ENCODE measurements at places on chromosomes 12 and 14.

GRCh38 chr12:70540996-70541395 is 96.2 kb downstream of the PTPRB start:
- no peak for DNase-seq

GRCh38 chr12:77070382-77070781 is 5.0 kb upstream of the E2F7 start:
- no peak for DNase-seq

DNA sequence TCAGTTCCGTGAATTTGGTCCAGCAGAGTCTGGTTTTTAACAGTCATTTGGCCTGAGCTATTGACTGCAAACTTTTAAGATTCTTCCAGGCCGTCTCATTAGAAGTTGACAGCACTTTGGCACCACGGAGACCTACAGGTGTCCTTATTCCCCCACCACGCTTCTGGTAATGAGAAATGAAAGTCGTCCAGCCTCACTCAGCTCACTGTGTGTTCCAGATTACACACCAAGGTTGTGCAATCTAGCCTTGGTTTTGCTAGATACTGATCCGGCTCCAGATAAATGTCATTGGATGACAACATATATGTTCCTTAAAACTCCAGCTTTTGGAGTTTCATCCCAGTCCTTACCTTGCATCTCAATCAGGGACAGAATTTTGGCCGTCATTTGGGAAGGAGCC is 210.4 kb downstream of the CHST11 start:
- DNase-seq: no peak

DNA sequence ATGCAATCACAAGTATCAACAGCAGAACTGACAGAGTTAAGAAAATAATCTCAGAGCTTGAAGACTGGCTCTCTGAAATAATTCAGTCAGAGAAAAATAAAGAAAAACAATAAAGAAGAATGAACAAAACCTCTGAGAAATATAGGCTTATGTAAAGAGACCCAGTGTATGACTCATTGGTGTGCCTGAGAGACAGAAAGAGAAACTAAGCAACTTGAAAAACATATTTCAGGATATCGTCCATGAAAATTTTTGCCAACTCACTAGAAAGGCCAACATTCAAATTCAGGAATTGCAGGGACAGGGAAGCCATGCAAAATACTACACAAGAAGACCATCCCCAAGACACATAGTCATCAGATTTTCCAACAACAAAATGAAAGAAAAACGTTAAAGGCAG is 56.2 kb downstream of the APOBEC1 start:
- no peak for DNase-seq

DNA sequence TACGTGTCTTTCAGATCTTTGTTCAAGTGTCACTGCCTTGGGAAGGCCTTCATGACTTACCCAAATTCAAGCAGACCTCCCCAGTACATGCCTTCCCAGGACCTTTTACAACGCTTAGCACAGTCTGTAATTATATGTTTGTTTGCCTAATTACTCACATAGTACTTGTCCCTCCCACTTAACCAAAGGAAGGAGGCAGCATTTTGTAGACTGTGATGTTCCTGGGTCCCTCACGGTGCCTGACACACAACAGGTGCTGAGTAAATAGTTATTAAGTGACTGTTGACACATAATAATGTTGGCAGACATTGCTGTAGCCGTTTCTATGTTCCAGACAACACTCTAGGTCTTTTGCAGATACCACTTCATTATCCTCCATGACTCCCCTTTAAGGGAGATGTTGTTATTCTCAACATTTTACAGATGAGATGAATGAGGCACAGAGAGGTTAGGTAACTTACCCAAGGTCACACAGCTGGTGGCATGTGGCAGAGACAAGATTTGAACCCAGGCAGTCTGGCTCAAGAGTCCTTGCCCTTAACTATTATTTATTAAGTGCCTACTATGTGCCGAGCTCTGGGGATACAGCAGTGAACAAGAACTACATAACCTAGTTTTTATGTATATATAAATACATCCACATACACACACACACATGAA is 130.7 kb downstream of the PHETA1 start:
- no peak for DNase-seq

- no peak for DNase-seq
Measured at GRCh38 chr12:88185988-88186387, 43.9 kb downstream of the TMTC3 start.

- DNase-seq: no peak
Measured at GRCh38 chr14:49808780-49809179, 40.8 kb downstream of the KLHDC2 start.

DNA sequence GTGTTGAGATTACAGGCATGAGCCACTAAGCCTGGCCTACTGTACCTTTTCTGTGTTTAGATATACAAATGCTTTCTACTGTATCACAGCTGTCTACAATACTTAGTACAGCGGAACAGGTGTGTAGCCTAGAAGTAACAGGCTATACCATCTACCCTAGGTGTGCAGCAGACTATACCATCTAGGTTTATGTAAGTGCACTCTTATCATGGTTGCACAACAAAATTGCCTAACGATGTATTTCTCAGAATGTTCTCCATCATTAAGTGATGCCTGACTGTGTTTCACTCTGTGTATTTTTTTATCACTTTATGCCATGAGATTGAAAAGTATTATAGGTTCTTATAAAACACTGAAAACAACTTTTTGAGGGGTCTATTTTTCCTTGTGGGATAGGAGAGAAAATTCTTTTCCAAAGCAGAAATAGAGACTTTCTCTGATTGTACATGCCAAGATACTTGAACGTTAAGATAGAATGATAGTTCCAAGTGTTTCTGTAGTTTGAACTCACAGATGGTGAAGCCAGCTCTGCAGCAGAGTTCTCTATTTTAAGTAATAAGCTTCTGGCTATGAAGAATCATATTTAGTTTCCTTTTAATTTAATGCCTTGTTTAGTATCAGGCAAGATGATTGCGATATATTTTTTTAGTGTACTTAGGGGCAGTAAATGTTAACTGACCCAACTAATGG is 17.0 kb downstream of the TMPRSS12 start:
- peak; percentile 13 for DNase-seq

DNA sequence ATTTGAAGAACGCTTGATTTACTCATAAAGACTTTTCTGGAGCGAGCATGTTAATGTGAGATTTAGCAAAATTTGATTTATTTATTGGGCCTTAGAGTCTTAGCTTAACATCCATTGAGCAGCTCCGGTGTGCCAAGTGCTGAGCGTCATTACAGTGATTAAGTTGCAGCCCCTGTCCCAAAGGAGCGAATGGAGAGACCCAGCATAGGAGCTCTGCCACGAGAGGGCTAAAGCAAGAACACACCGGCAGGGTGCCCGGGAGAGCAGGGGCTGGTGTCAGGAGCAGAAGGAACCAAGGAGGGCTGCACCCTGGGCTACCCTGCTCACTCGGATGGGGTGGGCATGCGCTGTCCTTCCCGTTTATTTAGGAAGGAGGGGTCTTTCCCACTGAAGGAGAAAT is 50.6 kb downstream of the PPP2R5C start:
- DNase-seq: no peak

GRCh38 chr14:22901799-22902198 is 17.1 kb downstream of the RBM23 start:
- DNase-seq: no peak

GRCh38 chr14:79165471-79166090 is 995.4 kb downstream of the NRXN3 start:
- no peak for DNase-seq

GRCh38 chr12:83102499-83102898 is 415.8 kb downstream of the TMTC2 start:
- no peak for DNase-seq

- DNase-seq: no peak
Measured at GRCh38 chr14:50015716-50016115, 100.7 kb downstream of the VCPKMT start.

DNA sequence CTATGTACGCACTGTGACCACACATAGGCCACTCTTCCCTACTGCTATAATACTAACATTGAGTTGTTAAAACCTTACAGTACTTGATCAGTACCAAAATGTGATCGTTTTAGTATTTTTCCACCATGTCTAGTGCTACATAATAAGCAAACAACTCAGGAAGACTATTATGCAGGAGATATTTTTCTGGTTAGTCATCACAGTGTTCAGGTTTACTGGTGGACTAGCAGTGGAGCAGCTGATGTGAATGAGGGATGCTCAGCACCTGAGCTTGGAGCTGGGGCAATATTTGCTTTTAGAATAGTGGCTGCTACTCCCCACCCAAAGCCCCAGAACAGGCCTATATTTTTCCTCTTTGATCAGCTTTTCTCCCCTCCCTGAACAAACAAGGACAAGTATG is 513.1 kb downstream of the KCNH5 start:
- DNase-seq: no peak

- no peak for DNase-seq
Measured at GRCh38 chr14:87131879-87132278, 861.1 kb downstream of the GALC start.

- DNase-seq: peak; percentile 93
Measured at GRCh38 chr12:54300732-54301427, at the start of gene NFE2. NFE2 (minus strand) TSS chr12:54301015; CDS start chr12:54295248, 5,767 bp downstream.

- peak; percentile 41 for DNase-seq
Measured at GRCh38 chr12:83823386-83824045, 1089.1 kb downstream of the SLC6A15 start.

GRCh38 chr12:774051-774614 is 21.8 kb downstream of the WNK1 start:
- no peak for DNase-seq

- peak; percentile 29 for DNase-seq
Measured at GRCh38 chr12:14314801-14315200, 50.7 kb upstream of the ATF7IP start.

GRCh38 chr12:12908252-12908651 is 16.9 kb downstream of the GPRC5A start:
- no peak for DNase-seq

GRCh38 chr14:19947413-19948090 is 16.8 kb downstream of the OR4K1 start:
- DNase-seq: no peak

DNA sequence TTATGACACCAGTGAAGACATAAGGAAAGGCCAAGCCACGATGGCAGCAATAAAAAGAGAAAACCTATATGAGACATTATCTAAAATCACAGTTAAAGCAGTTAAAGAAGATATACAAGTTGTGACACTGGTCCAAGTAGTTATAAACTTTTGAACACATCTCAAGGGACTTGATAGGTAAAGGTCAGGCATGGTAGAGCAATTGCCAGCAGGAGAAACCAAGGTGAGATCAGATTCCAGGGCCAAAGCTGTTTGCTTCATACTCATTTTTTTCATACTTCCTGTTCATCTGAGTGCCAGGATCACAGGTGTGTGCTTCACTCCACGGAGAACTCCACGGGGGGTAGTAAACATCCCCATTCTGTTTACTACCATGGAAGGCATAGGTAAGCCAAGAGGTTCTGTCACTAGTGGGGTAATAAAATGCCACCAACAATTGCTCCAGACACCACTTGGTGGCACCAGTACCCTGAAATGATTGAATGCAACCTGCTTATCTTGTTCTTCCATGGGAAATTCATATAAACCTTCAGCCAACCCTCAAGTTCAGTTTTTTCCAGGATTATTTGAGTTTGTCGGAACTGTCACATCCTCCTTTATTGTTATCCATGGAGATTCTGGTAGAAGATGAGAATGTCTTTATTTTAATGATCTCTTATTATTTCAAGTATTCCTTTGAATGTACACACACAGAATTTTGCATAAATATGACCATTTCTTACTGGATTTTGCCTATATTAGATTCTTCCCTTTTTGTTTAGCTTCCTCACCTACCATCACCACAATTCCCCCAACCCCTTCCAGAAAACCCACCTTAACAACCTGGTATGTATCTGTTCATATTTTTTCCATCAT is 59.2 kb upstream of the TSPAN8 start:
- DNase-seq: peak; percentile 18

DNA sequence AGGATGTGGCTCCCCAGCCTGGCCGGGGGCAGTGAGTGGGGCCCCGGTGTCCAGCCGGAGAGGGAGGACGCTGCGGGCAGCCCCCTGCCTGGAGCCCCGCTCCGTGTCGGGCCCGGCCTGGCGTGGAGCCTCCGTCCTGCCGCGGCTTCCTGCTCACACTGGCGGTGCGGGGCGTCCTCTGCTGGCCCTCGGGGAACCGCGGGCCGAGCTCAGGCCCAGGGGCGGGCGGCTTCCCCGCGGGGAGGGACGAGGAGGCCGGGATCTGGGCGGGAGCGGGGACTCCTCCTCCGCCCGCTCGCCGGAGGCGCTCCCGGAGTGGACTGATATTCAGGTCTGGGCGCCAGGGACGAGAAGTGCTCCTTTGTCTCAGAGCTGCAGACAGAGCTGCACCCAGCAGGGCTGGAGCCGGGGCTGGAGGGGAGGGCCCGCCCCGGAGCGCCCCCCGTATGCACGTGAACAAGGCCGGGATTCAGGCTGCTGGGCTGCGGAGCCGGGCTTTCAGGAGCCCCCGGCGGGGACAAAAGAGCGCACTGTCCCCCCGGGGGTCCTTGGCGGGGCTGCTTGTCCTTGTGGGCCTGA is 2.2 kb downstream of the MMP17 start:
- peak; percentile 62 for DNase-seq

- no peak for DNase-seq
Measured at GRCh38 chr12:64678248-64678647, 68.0 kb downstream of the RASSF3 start.

GRCh38 chr14:96086574-96087077 is 47.5 kb downstream of the C14orf132 start:
- DNase-seq: no peak

- DNase-seq: no peak
Measured at GRCh38 chr12:132196038-132196872, 52.0 kb downstream of the NOC4L start.

DNA sequence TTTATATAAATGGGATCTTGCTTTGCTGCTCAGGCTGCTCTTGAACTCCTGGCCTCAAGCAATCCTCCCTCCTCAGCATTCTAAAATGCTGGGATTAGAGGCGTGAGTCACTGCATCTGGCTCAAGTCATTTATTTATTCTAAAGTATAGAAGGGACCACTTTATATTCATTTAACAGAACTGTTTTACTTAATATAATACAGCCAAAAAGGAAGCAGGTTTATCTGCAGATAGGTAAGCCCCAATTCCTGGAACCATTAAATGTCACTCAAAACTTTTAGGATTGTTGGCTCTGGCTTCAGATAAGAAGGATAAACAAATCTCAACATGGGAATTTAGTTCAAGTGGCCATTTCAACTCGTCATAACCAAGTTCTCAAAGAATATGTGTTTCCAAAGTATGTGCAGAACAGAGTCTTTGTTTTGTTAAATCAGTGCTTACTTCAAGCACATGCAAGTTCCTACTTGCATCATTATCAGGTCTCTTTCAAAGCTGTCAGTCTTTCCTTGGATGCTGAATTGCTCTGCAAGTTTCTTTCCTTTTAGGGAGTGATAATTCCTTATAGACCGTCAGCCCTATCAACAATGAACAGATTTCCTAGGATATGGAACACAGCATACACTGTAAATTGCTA is 60.4 kb downstream of the KITLG start:
- no peak for DNase-seq

Measured in HL-60 (cell line).